Activated CD4-positive, alpha-beta T cell treated with anti-CD3 and anti-CD28 coated beads for 24 hours (primary cell): ENCODE measurements at places on chromosomes 7 and 10.

- no peak for DNase-seq
Measured at GRCh38 chr7:142745091-142745635, 4.1 kb upstream of the PRSS1 start.

DNA sequence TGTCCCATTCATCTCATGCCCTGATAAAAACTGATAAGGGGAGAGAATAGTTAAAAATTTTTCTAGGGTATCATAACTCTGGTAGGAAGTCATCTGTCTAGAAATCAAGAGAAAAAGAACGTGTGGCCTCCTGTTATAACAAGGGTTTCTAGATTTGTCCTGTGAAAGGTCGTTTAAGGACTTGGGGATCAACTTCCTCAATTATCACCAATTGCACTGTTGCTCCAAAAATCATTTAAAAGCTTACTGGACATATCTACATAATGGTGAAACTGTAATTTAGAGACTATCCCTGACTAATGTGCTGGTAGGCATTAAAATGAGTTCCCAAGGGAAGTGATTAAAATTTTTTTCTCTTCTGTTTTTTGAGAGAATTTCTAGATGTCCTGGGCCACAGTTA is 58.2 kb downstream of the GPR141 start:
- no peak for DNase-seq

GRCh38 chr10:77501152-77501845 is 136.3 kb downstream of the KCNMA1 start:
- no peak for DNase-seq

DNA sequence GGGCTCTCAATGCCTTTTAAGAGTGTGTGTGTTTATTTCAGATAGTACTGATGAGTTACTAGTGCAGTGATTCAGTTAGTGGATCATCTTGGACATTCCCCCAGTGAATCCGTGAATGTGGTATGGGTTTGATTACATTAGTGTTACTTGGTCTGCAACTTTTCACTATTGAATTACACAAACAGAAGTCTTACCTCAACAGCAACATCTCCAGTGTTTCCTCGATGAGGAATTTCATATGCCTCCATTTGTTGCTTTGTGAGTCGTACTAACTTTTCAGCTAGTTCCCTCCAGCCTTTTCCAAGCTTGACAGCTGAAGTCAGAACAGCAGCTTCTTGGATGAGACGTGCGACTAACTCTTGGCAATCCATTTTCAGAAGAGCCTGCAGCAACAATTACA is 63.2 kb downstream of the MACC1 start:
- no peak for DNase-seq

DNA sequence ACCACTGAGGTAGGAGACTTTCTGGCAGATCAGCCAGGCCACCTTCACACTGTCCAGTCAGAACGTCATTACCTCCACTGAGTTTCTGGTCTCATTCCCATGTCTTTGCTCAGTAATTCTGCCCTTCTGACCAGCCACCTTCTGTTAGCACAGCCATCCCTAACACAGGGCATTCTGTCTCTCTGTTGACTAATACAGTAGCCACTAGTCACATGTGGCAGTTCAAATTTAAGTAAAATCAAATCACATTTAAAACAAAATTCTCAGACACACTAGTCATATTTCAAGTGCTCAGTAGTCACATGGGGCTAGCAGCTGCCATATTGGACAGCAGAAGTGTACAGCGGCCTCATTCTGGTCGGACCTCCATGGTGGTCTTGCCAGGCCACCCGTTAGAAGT is 7.4 kb downstream of the CPSF4 start:
- DNase-seq: no peak

- no peak for DNase-seq
Measured at GRCh38 chr7:4828720-4829383, 33.0 kb downstream of the PAPOLB start.

DNA sequence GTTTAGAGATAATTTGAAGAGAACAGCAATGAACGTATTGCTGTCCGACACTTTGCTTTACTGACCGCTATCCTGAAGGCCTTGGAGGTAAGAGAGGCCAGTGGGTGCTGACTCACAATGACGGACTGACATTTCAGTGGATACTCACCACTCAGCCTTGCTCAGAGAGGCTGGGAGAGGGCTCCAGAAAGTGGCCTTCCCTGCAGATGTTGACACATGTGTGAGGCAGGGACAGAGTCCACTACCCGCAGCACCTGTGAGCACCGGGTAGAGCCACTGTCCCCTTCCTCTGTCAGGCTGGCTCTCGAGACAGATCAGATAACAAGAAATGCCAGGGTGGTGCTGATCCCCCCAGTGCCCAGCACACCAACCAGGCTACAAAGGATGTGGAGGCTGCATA is 75.0 kb downstream of the GPR26 start:
- DNase-seq: no peak

GRCh38 chr10:30039567-30039966 is 19.8 kb downstream of the JCAD start:
- DNase-seq: no peak

GRCh38 chr10:85612833-85613232 is 753.8 kb downstream of the GRID1 start:
- DNase-seq: no peak

DNA sequence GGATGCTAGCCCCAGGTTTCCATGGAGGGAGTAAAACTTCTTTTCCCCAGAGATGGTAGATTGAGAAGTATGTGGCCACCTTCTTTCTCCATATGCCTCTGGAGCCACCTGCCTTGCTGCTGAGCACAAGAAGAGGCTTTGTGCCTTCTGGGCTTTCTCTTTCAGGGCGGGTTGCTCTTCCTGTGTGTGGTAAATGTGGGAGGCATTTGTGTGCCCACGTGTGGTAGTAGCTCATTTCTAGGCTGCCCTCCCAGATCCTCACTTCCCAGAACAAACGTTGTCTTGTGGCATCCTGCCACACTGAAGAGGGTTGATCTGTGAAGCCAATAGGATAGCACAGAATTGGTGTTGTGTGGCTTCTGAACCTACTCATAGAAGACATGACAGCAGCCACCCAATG is 342.0 kb upstream of the PODXL start:
- DNase-seq: no peak

- no peak for DNase-seq
Measured at GRCh38 chr10:133364645-133365431, 7.0 kb upstream of the FUOM start.

DNA sequence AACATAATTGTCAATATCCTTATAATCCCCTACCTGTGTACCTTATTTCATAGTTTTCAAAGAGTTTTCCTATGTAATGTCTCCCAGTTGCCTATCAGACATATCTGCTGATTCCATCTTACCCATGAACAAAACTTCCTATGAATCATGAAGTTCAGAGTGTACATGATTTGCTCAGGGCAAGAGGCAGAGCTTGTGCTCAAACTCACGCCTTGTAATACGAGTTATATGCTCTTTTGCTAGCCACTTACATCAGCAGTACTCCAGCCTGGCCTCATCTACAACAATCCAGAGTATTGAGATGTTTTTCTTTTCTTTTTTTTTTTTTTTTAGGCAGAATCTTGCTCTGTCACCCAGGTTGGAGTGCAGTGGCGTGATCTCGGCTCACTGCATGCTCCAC is 11.8 kb downstream of the PKD2L1 start:
- DNase-seq: no peak

GRCh38 chr7:22468609-22469008 is 31.4 kb downstream of the STEAP1B start:
- DNase-seq: no peak

DNA sequence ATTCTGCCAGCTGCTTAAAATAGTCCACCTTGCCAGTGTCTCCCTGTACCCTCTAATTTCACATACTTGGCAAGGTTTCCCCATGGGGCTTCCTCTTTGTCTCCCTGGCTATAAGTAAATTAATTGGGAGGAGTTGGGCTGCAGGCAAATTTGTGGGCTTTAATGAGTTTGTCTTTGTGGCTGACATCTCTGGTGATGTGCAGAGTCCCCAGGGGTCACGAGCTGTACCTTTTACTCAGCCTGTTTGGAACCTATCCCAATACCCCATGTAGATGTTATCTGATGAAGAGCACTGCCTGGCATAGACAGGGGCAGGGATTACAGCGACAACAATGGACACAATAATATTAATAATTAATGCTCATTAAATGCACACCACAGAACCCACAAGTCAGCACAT is 132.5 kb downstream of the SLIT1 start:
- DNase-seq: no peak

DNA sequence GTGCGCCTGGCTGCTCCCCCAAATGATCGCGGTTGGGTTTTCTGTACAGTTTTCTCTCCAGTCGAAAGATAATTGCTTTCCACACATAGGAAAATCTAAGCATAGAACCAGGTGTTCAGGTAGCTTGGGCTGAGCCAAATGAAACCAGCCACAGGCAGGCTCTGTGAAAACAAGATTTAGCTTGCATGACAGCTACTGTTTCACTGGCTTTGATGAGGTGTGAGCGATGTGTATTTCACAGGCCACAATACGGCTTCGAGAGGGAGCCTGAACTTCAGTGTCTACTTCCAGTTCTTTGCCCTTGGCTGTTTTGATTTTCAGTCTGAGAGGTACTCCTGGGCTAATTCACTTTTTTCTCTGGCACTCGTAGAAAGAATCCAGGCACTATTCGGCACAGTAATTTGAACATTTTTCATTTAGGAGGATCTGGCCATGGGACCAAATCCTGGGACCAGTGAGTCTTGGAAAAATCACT is 110.5 kb downstream of the JCAD start:
- no peak for DNase-seq

DNA sequence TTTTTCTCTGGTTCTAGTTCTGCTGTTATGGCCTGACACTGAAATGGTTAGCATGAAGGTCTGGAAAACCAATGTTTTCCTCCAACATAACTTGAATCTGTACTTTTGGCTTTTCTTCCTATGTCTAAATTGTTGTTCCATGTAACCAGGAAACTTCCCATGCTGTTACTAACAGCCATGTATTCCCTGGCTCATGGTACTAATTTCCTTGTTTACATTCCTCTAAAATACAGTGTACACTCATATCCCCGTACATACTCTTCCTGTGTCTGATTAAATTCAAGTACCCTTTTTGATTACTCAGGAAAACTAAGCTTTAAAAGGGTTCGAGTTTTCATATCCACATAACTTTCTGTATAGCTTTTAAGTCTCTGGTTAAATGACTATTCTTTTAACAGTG is 12.3 kb upstream of the ACSM6 start:
- DNase-seq: no peak

DNA sequence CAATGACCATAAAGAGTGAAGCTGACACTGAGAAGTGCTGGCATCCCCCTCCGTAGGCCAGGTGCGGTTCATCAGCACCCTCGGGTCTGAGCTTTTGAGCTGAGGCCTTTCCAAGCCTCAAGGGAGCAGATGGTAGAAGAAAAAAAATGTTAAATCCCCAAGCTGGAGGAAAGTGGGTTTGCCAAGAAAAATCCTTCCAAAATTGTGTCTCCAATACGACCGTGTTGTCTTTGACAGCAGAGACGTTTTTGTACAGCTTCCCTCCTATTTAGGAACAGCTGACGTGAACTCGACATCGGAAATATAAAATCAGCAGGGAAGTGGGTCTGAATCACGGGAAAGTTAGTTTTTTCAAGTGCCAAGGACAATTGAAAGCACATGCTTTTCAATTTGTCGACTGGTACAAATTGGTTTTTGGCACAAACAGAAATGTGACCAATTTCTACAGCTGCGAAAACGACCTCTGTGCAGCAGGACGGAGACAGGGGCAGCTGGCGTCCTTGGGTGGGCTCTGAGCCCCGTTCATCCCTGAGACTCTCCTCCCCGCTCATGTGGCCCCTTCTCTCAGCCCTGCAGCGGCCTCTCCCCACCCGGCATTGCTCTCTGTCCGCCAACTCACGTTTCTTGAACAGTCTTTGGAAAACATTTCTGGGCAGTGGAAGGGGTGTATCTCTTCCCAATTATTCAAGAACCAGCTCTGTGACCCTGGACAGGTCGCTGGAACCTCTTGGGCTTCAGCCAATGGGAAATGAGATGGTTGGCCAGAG is 89.9 kb downstream of the PAXIP1 start:
- no peak for DNase-seq

DNA sequence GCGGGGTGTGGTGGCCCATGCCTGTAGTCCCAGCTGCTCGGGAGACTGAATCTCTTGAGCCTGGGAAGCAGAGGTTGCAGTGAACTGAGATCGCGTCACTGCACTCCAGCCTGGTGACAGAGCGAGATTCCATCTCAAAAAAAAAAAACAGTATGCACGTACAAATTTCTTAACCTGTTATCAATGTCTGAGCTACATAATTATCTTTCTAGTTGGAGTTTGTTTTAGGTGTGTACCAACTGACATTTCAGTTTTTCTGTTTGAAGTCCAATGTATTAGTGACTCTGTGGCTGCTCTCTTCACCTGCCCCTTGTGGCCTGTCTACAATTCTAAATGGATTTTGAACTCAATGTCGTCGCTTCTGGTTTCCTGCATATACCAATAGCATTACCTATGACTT is 40.3 kb downstream of the CD36 start:
- no peak for DNase-seq

DNA sequence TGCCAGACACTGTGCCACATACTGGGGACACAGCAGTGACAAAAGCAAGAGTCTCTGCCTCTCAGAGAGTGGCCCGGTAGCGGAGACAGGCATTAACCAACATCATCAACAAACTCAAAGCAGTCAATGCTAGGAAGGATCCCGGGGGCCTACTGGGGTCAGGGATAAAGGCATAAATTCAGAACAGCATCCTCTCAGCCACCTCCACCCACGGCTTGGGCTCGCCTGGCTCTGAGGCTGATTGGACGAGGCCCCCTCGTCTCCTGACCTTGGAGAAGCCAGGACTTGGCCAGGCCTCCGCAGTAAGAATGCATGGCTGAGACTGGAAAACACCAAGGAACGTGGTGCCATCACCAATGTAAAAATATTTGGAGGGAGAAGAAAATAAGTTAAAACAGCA is 102.1 kb downstream of the ARHGAP22 start:
- no peak for DNase-seq

DNA sequence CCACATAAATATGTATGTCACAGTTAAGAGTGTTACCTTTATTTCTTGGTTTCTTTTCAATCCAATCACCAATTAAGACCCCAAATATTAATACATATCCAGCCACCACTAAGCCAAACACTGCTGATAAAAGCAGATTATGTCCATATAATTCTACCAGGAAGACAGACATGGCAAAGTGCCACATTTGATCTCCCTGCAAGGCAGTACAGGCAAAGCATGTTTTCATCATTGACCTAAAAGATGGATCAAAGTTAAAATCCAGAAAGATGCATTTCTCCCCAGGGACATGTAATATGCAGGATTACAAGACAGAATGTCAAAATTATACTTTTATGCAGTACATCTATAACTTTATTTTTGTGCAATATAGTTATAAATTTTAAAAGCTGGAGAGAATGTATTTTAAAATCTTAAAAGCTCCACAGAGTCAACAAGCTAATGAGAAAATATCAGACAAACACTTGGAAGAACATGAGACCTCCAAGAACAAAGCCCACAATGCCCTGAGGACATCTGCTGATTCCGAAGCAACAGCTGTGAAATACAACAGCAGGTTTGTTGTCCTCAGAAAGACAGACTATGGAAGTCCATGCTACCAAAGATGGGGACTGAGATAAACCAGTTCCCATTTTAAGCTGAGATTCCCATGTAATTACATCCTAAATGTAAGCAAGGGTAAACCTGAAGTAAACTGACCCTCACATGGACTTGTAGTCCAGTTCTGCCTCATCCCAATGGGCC is 54.5 kb upstream of the TOMM7 start:
- no peak for DNase-seq

GRCh38 chr7:129721068-129721467 is 109.5 kb downstream of the NRF1 start:
- no peak for DNase-seq
